Thoracic aorta endothelial cell (primary cell): ENCODE measurements at places on chromosomes 6 and 20. TPM values are rescaled to one million over a fixed set of nuclear protein-coding genes. Genes with fewer than 3 reads are reported as not detected.

Gene SLC22A16
- total RNA-seq, result not detected in 2 replicates

Gene RNF144B
- 135 and 161 TPM in 2 replicates for total RNA-seq

Gene MCCD1
- total RNA-seq, result not detected in 2 replicates

Gene NCOA3
- 43.6 and 48.3 TPM in 2 replicates for total RNA-seq

Gene SNTA1
- 5.3 and 7.6 TPM in 2 replicates for total RNA-seq

Gene SOBP
- 3.7 and 6.0 TPM in 2 replicates for total RNA-seq

Gene LKAAEAR1
- 0.29 and 0.40 TPM in 2 replicates for total RNA-seq

Gene SAMD3
- total RNA-seq, result not detected in 2 replicates

Gene L3MBTL3
- 70.7 and 84.6 TPM in 2 replicates for total RNA-seq

Gene AGER
- 0.27 and 0.36 TPM in 2 replicates for total RNA-seq

Gene BACH2
- 0.40 and 0.93 TPM in 2 replicates for total RNA-seq

Gene SDCBP2
- total RNA-seq, result 4.0 and 4.1 TPM in 2 replicates

Gene TP53TG5
- total RNA-seq, result not detected in 2 replicates

Gene CLPSL1
- total RNA-seq, result not detected in 2 replicates

Gene PSORS1C2
- total RNA-seq, result not detected in 2 replicates

Gene GGTLC1
- total RNA-seq, result not detected in 2 replicates

Gene PBX2
- 41.5 and 43.2 TPM in 2 replicates for total RNA-seq

Gene TXLNB
- total RNA-seq, result under 0.01 and 0.22 TPM in 2 replicates

Gene PERP
- 36.7 and 47.4 TPM in 2 replicates for total RNA-seq

Gene FABP7
- total RNA-seq, result not detected in 2 replicates

Gene RAET1L
- total RNA-seq, result not detected in 2 replicates

Gene RPP21
- total RNA-seq, result 24.9 and 25.4 TPM in 2 replicates

Gene MEI4
- not detected in 2 replicates for total RNA-seq
